SHP77 treated with DMSO at 0.1 percent for 48 hours (cell line): ENCODE measurements at places on chromosomes 7 and 10.

- DNase-seq, result no peak
Observed at GRCh38 chr7:139950881-139951525, 111.7 kb downstream of the PARP12 start.

- DNase-seq, result no peak
Observed at GRCh38 chr7:157769526-157770215, 432.9 kb downstream of the DNAJB6 start.

GRCh38 chr7:22647451-22648257, 79.3 kb upstream of the IL6 start:
- no peak for DNase-seq

GRCh38 chr10:3433131-3433530, 260.5 kb upstream of the PITRM1 start:
- no peak for DNase-seq
